ENCODE measurements at places on chromosomes 4 and X.

DNA sequence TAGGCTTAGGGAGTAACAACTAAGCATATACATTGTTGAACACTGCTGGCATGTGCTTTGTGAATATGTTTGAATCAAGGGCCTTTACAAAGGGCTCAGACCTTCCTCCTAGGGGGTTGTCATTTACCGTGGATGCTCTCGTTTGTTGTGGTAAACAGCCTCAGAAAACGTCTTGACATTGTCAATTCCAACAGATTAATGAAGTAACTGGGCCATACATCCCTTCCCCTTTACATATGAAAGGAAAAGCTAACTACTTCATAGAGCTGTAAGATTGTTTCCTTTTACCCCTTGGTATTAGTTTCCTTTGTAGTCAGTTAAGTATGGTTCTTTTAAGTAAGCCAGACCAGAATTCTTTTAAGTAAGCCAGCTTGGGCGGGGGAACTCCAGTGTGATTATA, 42.9 kb downstream of the FAT4 start:
- DNase-seq = peak; percentile 28

GRCh38 chr4:28269426-28269825, 1408.8 kb downstream of the STIM2 start:
- no peak for DNase-seq

DNA sequence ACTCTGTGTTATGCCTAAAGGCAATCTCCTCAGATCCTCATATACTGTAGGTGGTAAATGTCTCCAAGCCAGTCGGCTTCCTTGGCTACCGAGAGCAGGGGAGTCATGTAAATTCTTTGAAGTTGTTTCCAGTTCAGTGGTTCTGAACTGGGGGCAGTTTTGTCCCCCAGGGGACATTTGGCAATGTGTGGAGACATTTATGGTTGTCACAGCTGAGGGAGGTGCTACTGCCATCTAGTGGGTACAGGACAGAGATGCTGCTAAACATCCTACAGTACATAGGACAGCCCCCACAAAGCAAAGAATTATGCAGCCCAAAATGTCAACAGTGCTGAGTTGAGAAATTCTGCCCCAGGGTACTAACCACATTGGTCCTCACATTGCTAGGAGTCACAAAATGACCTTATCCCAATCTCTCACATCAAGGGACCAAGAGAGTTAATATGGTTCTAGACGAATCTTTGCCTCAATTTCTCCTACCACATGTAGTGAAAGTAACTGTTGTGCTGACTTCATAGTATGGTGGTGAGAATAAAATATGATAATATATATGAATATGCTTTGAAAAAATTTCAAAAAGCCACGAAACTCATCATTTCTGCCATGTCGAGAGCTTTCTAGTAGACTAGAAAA, 104.4 kb upstream of the ARHGAP24 start:
- DNase-seq = no peak

GRCh38 chr4:180669680-180670079, 1573.5 kb upstream of the TENM3 start:
- DNase-seq = no peak

GRCh38 chrX:40197071-40197470, 99.3 kb upstream of the BCOR start:
- no peak for DNase-seq

DNA sequence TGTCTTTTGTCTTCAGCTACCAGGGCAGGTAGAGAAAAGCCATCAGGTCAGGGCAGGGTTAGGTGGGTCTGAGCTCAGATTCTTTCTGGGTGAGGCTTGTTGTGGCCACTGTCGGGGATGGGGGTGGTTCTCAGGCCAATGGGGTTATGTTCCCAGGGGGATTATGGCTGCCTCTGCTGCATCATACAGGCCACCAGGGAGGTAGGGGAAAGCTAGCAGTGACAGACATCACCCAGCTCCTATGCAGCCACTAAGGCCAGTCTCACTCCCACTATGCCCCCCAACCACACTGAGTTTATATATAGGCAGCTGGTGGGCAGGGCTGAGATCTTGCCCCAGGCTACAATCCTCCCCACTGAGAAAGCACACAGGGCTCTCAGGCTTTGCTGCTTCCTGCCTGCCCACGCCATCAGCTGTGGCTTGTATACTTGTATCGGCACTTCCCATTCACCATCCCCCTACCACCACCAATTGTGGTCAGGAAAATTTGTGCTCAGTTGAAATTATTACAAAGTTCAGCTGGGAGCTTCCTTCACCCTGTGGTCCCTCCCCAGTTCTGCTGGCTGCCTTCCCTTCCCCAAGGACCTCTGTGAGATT, 72.6 kb upstream of the PTPN13 start:
- DNase-seq = no peak

DNA sequence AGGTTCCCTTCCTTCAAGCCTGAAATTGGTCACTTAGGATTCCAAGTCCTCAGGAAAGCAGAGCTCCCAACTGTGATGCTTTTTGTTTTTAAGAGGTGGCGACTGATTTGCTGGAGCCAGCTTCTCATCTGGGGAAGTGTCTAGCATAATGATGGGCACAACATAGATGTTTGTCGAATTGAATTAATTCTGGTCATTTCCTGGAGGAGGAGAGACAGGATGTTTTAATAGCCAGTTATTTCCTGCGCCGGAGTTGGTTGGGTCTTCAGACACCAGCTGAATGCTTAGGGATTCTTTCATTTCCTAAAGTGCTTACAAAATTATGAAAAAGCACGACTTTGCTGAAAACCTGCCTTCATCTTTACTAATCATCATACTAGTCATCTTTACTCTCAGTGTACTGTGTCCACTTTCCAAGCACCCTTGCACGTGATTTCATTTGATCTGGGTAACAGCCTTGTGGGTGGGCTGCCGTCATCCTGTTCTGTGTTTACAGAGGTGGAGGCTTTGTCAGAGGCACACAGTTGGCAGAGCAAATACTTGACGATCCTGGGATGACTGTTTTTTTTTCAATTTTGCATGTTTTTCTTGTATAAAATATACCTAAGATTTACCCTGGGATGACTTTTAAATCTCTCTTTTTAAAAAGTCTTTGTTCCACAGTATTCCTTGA, 49.5 kb downstream of the RGS12 start:
- DNase-seq = peak; percentile 47

- no peak for DNase-seq
These were observed 108.5 kb downstream of the HMX1 start for GRCh38 chr4:8762951-8763735.

DNA sequence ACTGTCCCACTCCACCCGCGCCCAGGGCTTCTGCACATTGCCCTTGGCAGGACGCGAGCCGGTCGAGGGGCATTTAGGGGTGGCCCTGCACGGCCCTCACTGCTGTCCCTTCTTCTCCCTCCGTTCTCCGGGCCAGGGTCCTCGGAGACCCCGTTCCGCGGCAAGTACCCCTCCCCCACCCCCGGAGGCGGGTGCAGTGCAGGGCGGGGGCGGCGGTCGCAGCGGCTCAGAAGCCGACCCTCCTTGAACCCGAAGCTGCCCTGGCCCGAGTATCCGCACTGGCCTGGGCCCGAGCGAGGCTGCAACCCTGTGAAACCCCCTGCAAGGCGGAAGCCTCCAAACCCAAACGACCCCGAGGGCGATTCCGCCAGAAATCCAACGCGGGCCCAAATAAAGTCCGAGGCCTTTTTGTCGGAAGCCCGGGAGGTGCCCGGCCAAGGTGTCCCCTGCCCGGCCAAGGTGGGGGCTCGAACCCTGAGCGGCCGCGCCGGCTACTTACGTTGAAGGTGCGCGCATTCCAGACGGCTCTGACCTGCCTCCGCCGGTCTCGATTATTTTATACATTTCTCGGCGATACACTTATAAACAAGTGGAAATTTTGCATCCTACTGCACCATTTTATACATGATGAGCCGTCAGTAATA, 53.1 kb upstream of the TMEM33 start:
- DNase-seq = peak; percentile 69

GRCh38 chr4:77263247-77263646, 106.2 kb downstream of the CCNG2 start:
- DNase-seq = no peak

DNA sequence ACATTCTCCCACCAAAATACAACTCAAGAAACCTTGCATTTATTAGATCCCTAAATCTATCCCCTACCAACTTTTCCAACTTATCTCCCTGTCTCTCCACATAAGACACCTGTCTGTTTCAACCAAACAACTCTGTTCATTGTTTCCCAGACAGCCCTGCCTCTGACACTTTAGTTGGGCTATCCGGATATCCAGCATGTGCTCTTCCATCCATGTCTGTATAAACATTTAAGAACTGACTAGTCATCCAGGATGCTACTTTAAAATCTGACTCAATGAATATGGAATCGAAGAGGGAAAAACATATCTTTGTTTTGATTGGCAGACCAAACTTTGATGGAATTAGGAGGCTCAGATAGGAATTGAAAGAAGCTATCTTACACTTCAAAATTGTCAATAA, 143.2 kb upstream of the DCAF8L1 start:
- DNase-seq = no peak

DNA sequence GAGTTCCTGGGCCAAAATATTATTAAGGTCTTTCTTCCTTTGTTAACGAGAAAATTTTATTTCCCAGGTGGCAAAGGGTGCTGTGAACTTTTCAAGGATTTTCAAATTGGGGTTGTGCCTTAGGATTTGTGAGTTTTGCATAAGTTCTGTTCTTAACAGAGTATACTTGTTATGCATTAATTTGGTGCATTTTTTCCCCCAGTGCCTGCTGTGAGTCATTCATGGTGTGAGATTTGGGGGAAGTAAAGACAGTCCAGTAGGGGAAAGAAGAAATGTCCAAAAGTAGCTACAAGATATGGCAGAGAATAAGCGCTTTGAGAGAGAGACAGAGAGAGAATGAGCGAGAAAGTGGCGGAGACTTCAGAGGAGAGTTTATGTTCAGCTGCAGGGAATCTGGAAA, 239.2 kb downstream of the ARHGAP10 start:
- DNase-seq = no peak

GRCh38 chr4:183840311-183840710, 64.8 kb upstream of the STOX2 start:
- peak; percentile 96 for DNase-seq

GRCh38 chr4:65623506-65623905, 46.8 kb downstream of the EPHA5 start:
- DNase-seq = no peak

DNA sequence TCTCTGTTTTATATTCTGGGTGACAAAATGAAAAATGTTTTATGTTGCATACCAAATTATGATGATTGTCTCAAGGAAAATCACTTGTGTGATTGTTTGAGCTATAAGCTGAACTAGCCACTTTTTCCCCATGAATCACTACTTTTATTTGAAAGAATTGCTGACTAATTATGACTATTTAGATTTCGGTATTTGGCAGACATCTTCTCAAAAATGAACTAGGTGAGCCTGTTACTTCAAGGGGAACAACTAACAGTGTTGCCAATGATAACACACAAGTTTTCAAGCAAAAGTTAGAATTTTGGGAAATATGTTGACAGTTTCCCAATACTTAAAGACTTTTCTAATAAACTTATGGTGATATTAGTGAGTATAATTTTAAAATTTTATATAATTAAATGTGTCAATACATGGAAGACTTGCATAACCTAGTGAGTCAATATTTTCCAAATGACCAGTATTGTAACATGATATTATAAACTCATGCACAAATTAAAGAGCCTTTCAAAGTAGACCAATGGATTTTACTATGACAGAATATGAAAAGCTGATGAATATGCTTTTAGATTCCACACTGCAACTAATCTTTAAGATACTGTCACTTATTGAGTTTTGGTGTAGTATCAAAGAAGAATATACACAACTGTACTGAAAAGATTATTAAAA, 187.7 kb upstream of the GATB start:
- no peak for DNase-seq

GRCh38 chr4:19416146-19416545, 835.6 kb upstream of the SLIT2 start:
- no peak for DNase-seq

DNA sequence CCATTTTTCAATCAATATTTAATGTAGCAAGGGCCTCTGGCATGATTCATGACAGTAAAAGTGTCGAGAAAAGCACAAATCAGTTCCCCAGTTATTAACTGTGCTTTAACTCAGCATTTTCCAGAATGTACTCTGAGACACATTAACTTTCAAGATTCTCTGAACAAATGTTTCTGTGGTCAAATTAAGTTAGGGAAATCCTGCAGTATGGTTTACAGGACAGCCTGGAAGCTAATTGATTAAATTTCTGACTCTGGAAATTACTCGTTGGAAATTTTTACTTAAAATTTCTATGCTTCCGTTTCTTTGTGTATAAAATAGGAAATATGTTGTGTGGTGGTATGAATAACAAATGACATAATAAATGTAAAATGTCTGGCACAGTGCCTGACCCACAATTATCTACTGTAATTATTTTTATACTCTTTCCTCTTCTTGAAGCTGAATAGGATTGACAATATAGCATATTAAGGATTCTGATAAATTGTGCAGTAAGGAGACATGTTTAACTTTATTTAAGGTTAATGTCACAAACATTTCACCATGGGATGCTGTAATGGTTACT, 33.7 kb downstream of the STK32B start:
- DNase-seq = no peak

DNA sequence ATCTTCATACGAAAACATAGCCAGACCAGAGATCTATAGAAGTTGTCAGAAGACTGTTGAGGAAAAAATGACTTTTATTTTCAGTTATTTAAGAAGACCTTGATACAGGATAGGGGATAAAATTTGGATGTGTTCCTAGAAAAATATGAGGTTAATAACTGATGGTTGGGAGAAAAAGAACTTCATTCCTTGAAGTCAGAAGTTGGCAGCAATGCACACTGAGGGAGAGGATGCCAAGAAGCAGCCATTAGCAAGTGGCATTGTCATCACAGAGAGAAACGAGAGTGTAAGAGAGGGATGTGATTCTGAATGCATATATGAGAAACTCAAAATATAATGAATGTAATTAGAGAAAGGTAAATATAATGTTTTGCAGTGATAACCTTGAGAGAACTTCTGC, 382.1 kb upstream of the EPHA5 start:
- peak; percentile 59 for DNase-seq

DNA sequence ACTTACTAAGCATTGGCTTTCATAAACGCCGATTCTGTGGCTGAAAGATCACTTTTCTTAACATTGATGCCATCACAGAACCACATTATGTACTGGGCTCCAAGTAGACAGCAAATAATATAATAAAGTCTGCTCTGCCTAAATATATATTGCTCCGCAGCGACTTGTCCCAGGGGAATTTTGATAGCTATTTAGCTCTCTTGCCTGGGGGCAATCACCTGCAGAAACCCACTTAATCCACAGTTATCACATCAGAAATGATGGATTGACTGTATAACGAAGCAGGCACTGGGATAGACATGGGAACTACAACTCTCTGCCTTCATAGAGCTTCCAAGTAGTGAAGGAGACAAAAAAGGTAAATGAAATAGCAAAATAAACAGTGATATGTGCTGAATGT, 48.0 kb upstream of the MYOZ2 start:
- no peak for DNase-seq

- DNase-seq = no peak
These were observed 317 bp downstream of the CMC4 start for GRCh38 chrX:155070663-155070974.

- no peak for DNase-seq
These were observed 208.2 kb downstream of the TMA16 start for GRCh38 chr4:163702736-163703135.

DNA sequence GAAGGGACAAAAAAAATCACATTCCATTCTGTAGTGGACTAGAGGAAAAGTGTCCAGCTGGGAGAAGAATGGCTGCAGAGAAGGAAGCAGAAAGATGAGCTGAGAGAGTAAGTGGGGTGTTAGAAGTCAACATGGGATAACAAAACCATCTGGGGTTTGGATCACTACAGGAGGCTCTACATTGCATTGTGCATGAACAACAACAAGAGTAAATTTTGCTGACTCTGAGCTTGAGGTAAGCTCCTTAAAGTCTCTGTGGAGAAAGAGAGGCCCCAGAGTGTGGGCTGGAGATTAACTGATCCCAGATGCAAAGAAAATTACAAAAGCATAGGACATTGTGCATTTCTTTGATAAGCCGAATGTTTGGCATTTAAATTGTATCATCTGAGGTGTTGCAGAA, 128.9 kb downstream of the UGT8 start:
- no peak for DNase-seq
